Cardiac fibroblast (primary cell): ENCODE measurements at places on chromosomes 6 and 20.

DNA sequence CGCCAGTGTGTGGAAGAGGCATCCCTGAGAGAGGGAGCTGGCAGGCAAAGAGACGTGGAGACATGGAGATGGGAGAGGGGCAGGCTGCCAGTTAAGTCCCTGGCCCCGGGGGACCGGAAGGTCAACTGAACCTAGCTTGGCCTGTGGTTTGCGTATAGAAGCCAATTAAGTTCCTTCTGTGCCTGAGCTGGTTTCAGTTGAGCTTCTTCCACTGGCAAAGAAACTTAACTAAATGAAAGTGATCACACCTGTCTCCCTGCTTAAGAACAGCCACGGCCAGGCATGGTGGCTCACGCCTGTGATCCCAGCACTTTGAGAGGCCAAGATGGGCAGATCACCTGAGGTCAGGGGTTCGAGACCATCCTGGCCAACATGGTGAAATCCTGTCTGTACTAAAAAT is 26.7 kb upstream of the NNAT start:
- no peak for DNase-seq

- peak; percentile 83 for DNase-seq
These were observed 147.9 kb downstream of the VEGFA start for GRCh38 chr6:43917878-43918382.

- DNase-seq, result peak; percentile 19
These were observed 51.9 kb downstream of the L3MBTL3 start for GRCh38 chr6:130070326-130070725.

GRCh38 chr20:8401556-8401955 is 269.5 kb downstream of the PLCB1 start:
- no peak for DNase-seq

DNA sequence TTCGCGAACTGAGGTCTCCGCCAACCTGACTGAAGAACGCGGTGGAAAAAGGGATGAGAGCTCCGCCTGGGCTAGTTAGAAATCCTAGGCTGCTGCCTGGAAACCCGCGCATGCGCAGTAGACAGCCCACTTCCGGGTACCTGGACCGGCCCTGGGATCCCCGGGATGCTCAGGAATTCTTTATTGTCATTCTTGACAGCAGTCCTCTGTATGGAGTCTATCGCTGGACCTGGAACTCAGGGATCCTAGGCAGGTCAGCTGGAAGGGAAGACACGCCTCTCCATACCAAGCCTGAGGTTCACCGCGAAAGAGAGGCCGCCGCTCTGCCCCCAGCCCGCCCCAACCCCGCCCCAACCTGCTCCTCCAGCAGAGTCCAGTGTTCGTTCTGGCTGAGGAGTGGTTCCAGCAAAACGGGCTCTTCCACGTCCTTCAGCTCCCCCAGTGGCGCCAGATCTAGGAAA is 1379.2 kb upstream of the DEFB115 start:
- peak; percentile 6 for DNase-seq

DNA sequence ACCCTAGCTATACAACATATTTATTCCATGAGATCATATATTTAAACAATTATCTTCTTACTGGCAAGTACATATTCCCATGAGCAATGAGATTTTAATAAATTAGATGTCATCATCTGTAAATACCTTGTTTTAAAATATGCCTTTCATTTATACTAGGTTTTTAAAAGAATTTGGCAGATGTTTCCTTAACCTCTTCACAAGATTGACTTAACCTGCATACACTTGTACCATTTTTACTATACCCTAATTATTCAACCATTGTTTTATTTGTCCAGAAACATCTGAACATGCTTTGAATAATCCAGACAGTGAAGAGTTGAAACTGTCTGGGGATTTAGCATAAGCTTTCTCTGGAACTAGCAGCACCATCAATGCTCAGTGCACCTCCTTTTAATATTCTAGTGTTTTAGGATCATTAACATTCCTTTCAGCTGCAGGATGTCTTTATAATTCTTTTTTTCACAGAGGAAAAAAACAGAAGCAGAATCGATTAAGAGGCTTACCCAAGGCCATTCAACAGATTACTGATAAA is 188.0 kb upstream of the TENT5A start:
- no peak for DNase-seq

- DNase-seq, result no peak
These were observed at the start of gene XKR7 for GRCh38 chr20:31967830-31968249. TSS of gene XKR7 (plus strand) at chr20:31968151. CDS start at chr20:31968176, 25 bp downstream.
